Right cardiac atrium (tissue), 5 donors: ENCODE measurements at places on chromosomes 1 and 21. TPM values are rescaled to one million over a fixed set of nuclear protein-coding genes. Genes with fewer than 3 reads are reported as not detected.

DNA sequence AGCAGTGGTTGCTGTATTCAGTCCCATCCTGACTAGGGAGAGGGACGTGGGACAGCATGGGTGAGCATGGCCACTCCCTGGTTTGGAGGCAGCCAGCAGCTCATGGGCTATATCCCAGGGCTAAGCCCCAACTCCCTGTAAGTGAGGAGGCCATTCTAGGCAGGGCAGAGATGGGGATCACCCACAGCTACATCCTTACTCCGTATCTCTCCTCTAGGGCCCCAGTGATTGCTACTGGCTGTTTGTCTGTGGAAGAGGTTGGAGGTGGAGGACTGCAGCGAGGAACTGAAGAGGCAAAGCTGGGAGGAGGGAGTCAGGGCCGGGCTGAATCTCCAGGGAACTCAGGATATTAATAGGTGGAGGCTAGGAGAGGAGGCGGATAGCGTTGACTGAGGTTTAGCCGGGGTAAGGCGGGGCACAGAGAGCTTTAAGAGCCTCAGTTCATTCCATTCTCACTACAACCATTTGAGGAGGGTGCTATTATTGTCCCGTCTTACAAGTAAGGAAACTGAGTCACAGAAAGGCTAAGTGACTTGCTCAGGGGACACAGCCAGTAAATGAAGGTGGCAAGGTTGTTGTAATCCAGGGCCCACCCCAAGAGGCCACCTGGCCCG, 6.8 kb downstream of the OLIG2 start:
- DNase-seq, result no peak

DNA sequence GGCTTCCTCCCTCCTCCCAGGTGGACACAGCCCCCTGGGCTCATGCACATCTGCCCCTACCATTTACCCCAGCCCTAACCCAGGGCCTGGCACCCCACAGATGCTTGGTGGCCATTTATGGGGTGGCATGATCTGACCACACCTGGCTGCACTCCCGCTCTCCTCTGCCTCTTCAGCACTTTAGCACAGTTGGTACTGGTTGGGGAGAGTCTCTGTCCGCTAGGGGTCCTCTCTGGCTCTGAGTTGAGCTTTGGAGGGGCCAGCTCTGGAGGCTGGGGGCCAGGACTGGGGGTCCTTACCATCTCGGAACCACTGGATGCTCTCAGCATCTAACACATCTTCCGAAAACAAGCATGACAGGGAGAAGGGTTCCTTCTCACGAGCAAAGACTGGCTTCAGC, 17.4 kb downstream of the MYOM3 start:
- no peak for DNase-seq

DNA sequence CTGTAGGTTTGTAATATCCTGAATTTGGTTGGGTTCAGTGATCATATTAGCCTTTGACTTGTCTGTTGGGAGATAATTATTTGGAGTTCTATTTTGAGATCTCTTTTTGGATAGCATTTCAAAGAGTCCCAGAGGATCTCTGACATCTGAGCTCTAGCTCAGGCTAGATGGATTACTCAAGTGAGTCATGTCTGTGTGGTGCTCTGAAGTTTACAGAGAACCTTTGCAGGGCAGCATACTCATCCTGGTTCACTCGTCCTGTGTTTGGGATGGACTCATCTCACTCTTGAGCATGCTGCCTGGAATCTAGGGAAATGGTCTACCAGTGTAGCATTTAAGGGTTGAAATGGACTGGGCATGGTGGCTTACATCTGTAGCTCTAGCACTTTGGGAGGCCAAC, 29.4 kb upstream of the BMP8A start:
- no peak for DNase-seq

GRCh38 chr1:27257155-27257554, 22.7 kb downstream of the WDTC1 start:
- DNase-seq, result no peak

MTHFR gene
- total RNA-seq, result 46.6 TPM
